Left lung (tissue), 14 donors: ENCODE measurements at places on chromosomes 4 and X. TPM values are rescaled to one million over a fixed set of nuclear protein-coding genes. Genes with fewer than 3 reads are reported as not detected.

PLK4 gene
- 5.8 TPM for total RNA-seq

DNA sequence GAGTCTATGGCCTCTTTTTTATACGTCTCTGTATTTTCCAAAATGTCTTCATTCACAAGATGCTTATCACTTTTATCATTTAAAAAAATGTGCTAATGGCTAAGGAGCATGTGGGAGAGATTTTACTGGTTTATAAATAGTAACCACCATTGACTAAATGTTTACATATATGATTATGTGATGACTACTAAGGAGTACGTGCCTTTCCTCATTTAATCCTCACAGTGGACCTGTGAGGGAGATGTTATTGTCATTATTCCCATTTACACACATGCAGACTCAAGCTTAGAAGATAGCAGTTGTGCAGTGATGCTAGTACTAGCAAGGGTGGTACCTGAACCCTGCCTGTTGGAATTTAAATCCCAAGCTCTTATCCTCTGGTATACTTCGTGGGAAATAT is 2.4 kb downstream of the SRD5A3 start:
- peaks cover 29% of the 10 kb centered on the region for H3K4me1 ChIP-seq
- H3K36me3 ChIP-seq = no peaks in the 10 kb centered on the region
- DNase-seq = no peak
- H3K27ac ChIP-seq = no peak overlapping the region
- no peaks in the 10 kb centered on the region for H3K27me3 ChIP-seq

PCYT1B gene
- 0.94 TPM for total RNA-seq

DNA sequence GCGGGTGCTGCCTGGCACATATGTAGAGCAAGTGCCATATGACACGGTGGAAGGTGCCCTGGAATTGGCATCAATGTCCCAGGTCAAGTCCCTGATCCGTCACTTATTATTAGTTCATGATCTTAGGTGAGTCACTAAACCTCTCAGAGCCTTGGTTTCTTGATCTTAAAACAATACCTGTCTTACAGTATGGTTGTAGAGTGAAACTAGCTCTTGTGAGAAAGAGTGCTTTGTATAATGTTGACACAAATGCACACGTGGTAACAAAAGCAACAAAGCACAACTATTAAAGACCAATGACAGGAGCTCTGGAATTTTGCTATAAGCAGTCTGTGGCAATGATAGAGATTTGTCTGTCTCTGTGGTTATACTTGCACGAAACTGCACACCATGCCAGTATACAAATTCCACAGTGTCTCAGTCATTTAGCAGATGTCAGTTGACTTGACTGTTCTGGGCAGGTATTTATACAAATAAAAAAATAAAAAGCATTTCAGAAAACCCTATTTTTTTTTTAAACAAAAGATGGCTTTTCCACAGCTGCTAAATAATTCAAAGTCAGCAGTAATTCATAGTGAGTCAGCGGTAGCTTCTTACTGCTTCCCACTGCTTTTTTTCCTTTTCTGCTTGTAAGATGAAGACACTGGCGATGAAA is 19.7 kb upstream of the ACSL1 start:
- H3K4me1 ChIP-seq = no peaks in the 10 kb centered on the region
- H3K4me3 ChIP-seq = no peak overlapping the region
- DNase-seq = no peak
- no peaks in the 10 kb centered on the region for H3K36me3 ChIP-seq

SERPINA7 gene
- total RNA-seq = not detected

- no peaks in the 10 kb centered on the region for H3K27me3 ChIP-seq
- no peaks in the 10 kb centered on the region for H3K36me3 ChIP-seq
- no peak overlapping the region for H3K27ac ChIP-seq
- no peak overlapping the region for H3K4me3 ChIP-seq
- DNase-seq = no peak
Observed at GRCh38 chr4:127181001-127181400, 451.8 kb upstream of the INTU start.

- no peaks in the 10 kb centered on the region for H3K36me3 ChIP-seq
- H3K27ac ChIP-seq = no peak overlapping the region
- H3K27me3 ChIP-seq = no peaks in the 10 kb centered on the region
- no peaks in the 10 kb centered on the region for H3K4me1 ChIP-seq
- H3K4me3 ChIP-seq = no peak overlapping the region
Observed at GRCh38 chr4:42371305-42372252, 25.7 kb upstream of the SHISA3 start.

DNA sequence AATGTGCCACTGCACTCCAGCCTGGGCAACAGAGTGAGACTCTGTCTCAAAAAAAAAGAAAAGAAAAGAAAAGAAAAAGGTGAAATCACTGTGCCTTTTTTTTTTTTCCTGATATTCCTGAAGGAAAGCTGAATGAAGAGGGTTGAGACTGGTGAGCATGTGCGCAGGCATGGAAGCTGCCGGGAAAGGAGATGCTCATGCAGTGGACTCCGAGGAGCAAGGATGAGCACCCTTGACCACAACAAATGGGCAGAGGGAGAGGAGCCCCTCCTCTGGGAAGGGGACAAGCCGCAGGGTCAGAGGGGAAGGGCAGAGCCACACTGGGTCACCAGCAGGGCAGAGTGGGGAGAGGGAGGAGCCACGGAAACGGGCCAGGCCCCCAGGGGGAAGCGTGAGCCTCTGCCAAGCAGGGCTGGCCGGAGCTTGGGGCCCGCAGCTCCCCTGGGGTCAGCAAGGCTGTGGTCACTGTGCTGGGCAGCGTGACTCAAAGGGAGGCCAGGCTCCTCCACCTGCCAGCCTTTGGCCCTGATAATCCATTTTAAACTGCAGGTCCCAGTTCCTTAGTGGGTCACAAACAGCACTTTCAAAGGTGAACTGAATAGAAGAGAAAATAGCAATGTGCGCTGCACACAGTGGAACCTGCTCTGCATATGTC is 79.8 kb downstream of the NAT8L start:
- DNase-seq = no peak
- H3K4me3 ChIP-seq = no peak overlapping the region
- no peaks in the 10 kb centered on the region for H3K4me1 ChIP-seq
- H3K27me3 ChIP-seq = no peaks in the 10 kb centered on the region

- H3K36me3 ChIP-seq = no peaks in the 10 kb centered on the region
- H3K27ac ChIP-seq = peak overlapping the region; percentile 72
- H3K27me3 ChIP-seq = peaks cover 4% of the 10 kb centered on the region
- DNase-seq = no peak
- no peak overlapping the region for H3K4me3 ChIP-seq
- H3K4me1 ChIP-seq = peaks cover 9% of the 10 kb centered on the region
Observed at GRCh38 chrX:110089656-110090403, 86.9 kb downstream of the TMEM164 start.

C4orf54 gene
- total RNA-seq = 0.12 TPM

DNA sequence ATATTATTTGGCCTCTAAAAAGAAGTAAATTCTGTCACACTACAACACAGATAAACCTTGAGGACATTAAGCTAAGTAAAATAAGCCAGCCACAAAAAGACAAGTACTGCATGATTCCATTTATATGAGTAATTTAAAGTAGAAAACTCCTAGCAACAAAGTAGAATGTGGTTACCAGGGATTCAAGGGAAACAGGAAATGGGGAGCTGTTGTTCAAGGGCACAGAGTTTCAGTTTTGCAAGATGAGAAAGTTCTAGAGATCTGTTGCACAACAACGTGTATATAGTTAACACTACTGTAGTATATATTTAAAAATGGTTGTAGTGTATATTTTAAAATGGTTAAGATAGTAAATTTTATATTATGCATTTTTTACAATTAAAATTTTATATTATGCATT is 25.4 kb downstream of the SEC31A start:
- H3K27ac ChIP-seq = peak overlapping the region; percentile 53
- H3K36me3 ChIP-seq = peaks cover 96% of the 10 kb centered on the region
- no peak for DNase-seq
- no peaks in the 10 kb centered on the region for H3K27me3 ChIP-seq

JCHAIN gene
- 184 TPM for total RNA-seq

GRCh38 chr4:52037689-52038102 is 403 bp downstream of the SGCB start:
- no peaks in the 10 kb centered on the region for H3K4me1 ChIP-seq
- H3K27me3 ChIP-seq = peaks cover 4% of the 10 kb centered on the region
- H3K27ac ChIP-seq = peak overlapping the region; percentile 39

- H3K4me3 ChIP-seq = no peak overlapping the region
- peaks cover 28% of the 10 kb centered on the region for H3K4me1 ChIP-seq
- DNase-seq = no peak
- H3K27me3 ChIP-seq = no peaks in the 10 kb centered on the region
- H3K27ac ChIP-seq = no peak overlapping the region
Observed at GRCh38 chr4:3302786-3303564, 10.2 kb downstream of the RGS12 start.

- H3K27ac ChIP-seq = peak overlapping the region; percentile 96
- H3K27me3 ChIP-seq = no peaks in the 10 kb centered on the region
- H3K36me3 ChIP-seq = no peaks in the 10 kb centered on the region
Observed at GRCh38 chr4:76214177-76214675, 602 bp upstream of the SCARB2 start.

DNA sequence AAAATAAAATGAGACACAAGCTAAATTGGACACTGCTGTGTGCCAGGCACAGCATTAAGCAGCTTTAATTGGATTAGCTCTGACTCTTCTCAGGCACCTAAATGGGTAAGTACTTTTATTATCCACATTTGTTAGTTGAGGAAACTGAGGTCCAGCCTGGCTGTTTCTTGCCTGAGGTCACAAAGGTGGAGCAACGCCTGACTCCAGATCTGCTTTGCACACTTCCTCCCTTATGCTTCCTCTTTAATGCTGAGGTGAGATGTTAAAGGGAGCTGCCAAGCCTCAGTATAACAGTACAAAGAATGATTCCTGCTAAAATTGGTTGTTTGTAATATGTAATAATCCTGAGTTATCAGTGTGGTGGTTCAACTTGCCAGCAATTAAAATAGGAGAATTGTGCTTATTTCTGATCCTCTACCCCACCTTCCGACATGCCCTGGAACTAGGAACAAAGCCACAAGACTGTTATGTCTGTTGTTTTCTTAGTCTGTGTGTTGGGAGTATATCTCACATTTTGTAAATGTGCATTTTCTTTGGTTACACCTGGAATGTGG is 74.4 kb downstream of the AFF1 start:
- no peaks in the 10 kb centered on the region for H3K27me3 ChIP-seq
- H3K4me3 ChIP-seq = peak overlapping the region; percentile 75
- peak overlapping the region; percentile 98 for H3K27ac ChIP-seq
- H3K36me3 ChIP-seq = no peaks in the 10 kb centered on the region
- no peak for DNase-seq

FRG2 gene
- total RNA-seq = not detected

DNA sequence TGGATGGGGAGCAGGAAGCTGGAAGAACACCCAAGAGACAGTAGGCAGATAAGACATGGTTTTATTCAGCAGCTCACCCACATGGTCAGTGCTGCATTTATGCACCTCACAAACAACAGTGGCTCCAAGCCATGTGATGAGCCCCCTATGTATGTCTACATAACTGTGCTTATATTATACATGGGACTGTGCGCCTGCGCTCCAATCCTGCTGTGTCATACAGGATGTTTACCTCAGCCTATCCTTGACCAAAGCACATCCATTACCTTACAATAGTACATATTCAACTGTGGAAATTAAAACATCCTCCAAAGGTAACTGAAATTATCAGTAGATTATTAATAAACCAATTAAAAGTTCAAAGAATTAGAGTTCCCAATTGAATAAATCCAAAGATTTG is 44.1 kb upstream of the SGMS2 start:
- no peak overlapping the region for H3K4me3 ChIP-seq
- no peaks in the 10 kb centered on the region for H3K27me3 ChIP-seq
- no peak for DNase-seq
- H3K36me3 ChIP-seq = no peaks in the 10 kb centered on the region

DNA sequence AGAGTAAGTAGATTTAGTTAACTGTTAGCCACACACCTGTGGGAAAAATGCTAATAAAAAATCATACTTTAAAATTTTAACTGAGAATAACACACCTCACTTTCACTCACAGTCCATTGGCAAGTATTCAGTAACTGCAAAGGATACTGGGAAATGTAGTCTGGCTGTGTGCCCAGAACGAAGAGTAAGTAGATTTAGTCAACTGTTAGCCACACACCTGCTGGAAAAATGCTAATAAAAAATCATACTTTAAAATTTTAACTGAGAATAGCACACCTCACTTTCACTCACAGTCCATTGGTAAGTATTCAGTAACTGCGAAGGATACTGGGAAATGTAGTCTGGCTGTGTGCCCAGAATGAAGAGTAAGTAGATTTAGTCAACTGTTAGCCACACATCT is 178.4 kb upstream of the NWD2 start:
- no peaks in the 10 kb centered on the region for H3K27me3 ChIP-seq
- DNase-seq = no peak
- H3K36me3 ChIP-seq = no peaks in the 10 kb centered on the region
- no peaks in the 10 kb centered on the region for H3K4me1 ChIP-seq
- H3K27ac ChIP-seq = no peak overlapping the region
- no peak overlapping the region for H3K4me3 ChIP-seq

DNA sequence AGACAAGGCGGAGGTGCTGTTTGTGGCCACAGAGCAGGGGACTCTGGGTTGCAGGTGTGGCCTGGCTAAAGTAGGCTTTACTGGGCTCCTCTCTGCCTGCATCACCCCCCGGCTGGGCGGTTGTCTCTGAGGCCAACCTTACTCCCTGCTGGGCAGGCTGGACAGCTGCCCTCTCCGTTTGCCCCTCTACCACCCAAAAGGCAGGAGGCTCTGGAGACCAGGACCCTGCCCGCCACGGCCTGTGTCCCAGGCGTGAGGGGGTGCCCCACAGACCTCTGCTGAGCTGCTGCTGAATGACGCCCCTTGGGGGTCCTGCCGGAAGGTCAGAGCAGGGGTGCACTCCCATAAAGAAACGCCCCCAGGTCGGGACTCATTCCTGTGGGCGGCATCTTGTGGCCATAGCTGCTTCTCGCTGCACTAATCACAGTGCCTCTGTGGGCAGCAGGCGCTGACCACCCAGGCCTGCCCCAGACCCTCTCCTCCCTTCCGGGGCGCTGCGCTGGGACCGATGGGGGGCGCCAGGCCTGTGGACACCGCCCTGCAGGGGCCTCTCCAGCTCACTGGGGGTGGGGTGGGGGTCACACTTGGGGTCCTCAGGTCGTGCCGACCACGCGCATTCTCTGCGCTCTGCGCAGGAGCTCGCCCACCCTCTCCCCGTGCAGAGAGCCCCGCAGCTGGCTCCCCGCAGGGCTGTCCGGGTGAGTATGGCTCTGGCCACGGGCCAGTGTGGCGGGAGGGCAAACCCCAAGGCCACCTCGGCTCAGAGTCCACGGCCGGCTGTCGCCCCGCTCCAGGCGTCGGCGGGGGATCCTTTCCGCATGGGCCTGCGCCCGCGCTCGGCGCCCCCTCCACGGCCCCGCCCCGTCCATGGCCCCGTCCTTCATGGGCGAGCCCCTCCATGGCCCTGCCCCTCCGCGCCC is 920 bp downstream of the HTT-AS start:
- no peaks in the 10 kb centered on the region for H3K36me3 ChIP-seq
- no peaks in the 10 kb centered on the region for H3K27me3 ChIP-seq
- H3K4me1 ChIP-seq = peaks cover 12% of the 10 kb centered on the region
- DNase-seq = no peak
- no peak overlapping the region for H3K27ac ChIP-seq

MRFAP1L1 gene
- 46.2 TPM for total RNA-seq
